ENCODE measurements at places on chromosomes 6 and 20.

- DNase-seq: no peak
These were observed 123.0 kb downstream of the HMGCLL1 start for GRCh38 chr6:55456016-55456415.

DNA sequence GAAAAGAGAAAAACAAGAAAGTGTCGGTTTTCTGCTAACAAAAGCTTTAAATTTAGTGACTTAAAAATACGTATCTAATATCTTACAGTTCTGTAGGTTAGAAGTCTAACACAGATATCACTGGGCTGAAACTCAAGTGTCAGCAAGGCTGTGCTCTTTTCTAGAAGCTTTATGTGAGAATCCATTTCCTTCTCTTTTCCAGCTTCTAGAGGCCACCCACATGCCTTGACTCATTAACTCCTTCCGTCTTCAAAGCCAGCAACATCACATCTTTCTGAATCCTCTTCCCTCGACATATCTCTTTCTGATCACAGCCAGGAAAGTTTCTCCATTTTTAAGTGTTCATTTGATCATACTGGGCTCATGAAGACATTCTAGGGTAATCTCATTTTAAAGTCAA is 262.0 kb downstream of the MAFB start:
- DNase-seq: no peak

GRCh38 chr6:106003268-106003987 is 82.7 kb upstream of the PRDM1 start:
- no peak for DNase-seq

- DNase-seq: no peak
These were observed 118.1 kb upstream of the AFDN start for GRCh38 chr6:167708501-167709094.

GRCh38 chr6:66128656-66129055 is 421.6 kb upstream of the EYS start:
- DNase-seq: no peak

DNA sequence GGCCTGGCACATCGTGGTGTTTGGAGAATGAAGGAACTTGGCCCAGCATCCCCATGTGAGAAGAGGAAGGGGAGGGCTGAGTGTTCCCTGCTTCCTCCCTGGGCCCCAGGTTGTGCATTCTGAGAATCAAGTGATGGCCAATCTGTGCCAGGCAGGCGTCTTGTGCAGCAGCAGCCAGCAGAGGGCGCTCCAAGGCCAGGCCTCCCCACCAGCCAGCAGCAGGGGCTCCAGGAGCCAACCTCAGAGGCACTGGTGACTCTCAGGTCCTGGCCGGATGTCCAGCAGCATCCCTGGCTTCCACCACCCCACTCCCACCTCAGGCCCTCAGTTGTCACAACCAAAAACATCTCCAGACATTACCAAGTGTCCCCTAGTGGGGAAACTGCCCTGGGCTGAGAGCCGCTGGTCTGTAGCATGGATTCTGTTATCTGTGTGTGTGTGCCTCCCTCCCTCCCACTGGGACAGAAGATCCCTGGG is 192.0 kb downstream of the PREX1 start:
- peak; percentile 20 for DNase-seq

- DNase-seq: no peak
These were observed 106.4 kb upstream of the CEP162 start for GRCh38 chr6:84333842-84334241.

DNA sequence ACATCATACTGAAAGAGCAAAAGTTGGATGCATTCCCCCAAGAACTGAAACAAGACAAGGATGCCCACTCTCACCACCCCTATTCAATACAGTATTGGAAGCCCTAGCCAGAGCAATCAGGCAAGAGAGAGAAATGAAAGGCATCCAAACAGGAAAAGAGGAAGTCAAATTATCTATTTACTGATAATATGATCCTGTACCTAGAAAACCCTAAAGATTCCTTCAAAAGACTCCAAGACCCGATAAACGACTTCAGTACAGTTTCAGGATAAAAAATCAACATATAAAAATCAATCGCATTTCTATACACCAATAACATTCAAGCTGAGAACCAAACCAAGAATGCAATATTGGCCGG is 14.5 kb downstream of the CDK19 start:
- DNase-seq: no peak

DNA sequence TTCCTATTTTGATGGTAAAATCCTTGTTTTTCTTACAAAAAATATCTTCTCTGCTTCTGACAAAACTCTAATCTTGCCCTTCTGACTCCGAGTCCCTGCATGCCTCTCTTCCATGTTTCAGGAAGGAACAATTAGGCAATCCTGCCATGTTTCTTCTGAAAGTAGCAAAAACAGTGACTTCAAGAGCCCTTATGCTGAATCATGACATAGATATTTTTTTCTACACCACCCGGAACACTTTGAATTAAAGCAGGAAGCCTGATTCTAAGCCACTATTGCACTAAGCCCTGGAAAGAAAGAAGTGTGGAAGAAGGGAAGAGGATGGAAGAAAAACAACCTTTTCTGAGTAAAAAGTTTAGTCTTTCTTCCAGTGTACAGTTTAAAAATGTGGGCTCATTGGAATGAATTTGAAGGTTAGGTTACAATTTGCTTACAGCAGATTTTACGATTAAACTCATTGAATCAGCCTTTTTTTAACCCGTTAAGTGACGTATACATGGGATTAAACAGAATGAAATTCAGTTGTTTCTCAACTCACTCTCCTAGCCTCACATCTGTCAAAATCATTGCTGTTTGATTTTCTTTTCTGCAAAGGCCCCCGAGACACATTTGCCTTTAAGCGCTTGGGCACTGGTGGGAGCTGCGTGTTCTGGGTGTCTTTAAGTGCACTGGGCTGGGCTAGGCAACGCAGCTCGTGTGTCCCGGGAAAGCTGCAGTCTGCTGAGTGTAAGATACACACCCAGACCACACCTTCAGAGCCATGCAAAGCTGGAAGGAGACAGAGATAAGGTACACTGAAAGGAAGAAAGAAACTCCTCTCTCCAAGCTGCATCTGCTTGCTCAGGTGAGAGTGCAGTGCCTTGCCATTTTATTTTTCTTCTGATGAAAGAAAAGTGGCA is 159.4 kb upstream of the CITED2 start:
- DNase-seq: peak; percentile 70

DNA sequence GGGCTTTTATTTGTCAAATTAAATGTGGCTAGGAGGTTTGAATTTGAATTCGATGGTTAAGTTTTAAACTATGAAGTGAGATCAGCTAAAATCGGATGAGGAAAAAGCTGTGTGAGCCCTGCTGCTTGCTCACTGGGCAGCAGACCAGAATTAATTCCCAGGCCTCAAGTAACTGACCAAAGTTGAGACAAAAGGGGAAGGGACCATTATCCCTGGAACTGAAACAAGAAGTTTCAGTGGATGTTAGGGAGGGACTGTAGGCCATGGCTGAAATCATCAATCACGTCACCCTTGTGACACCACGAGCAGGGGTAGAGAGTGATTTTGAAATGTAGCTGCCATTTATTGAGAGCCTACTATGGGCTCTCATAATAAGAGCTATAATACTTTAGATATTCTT is 7.0 kb upstream of the PRSS35 start:
- DNase-seq: no peak

GRCh38 chr6:107550241-107550840 is 60.4 kb downstream of the SOBP start:
- DNase-seq: no peak

- DNase-seq: no peak
These were observed 76.9 kb downstream of the TXNDC5 start for GRCh38 chr6:7833751-7834070.

- DNase-seq: peak; percentile 28
These were observed 17.0 kb upstream of the ZNF318 start for GRCh38 chr6:43386492-43386891.

- peak; percentile 66 for DNase-seq
These were observed 183.6 kb downstream of the JARID2 start for GRCh38 chr6:15429141-15430110.

- DNase-seq: no peak
These were observed 111.8 kb upstream of the FRMD1 start for GRCh38 chr6:168190646-168191443.

DNA sequence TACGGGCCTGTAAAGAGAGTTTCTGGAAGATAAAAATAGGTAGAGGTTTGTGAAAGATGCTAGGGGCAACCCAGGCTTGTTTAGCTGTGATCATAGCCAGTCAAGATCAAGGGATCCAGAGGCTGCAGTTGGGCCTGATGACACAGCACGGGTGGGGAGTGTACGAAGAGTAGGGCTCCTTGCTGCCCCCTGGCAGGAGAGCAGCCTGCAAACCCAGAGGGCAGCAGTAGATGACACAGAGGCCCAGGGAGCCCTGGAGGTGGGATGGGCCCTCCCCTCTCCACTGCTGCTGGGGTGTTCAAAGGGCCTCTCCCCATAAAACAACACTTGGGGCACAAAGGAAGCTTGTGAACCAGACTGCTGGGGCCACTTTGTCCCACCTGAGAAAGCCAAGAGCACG is 47.2 kb downstream of the VEGFA start:
- peak; percentile 40 for DNase-seq

DNA sequence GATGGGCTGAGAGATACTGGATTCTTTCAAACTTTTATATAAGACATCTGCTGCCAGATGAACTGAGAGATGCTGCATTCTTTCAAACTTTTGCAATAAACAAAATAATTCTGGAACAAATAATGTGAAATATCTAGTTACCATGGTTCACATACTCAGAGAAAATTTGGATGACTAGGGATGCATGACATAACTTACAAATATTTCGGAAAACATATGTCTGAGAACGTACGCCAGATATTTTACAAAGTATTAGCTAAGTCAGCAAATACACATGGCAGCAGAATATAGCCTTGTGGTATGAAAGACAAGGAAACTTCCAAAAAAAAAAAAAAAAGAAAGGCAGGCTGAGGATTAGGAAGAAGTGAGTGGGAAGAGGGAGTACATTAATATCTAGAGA is 113.3 kb upstream of the TRAF3IP2 start:
- no peak for DNase-seq

DNA sequence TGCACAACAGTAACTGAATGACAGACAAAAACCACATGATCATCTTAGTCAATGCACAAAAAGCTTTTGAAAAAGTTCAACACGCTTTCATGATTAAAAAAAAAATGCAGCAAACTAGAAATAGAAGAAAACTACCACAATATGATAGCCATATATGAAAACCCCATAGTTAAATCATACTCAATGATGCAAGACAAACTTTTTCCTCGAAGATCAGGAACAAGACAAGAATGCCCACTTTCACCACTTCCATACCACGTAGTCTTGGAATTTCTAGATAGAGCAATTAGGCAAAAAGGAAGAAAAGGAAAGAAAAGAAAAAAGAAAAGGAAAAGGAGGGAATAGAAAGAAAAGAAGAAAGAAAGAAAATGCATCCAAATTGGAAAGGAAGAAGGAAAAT is 44.6 kb upstream of the SLC23A2 start:
- no peak for DNase-seq

DNA sequence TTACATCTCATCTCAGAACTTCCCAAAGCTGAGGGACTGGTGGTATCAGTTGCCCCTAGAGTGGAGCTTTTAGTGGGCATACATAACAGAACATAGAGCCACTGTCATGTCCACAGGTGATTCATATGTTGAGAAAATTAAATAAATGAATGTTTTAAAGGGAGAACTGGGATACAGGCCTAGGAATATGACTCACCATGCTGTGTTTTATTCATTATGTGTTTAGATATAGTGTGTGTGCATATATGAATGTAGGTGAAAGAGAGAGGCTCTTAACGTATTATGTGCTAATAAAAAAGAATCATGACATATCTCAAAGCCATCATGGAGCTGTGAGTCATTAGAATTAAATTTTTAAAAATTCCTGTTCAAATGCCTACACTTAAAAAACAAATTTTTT is 332.2 kb upstream of the RSPO3 start:
- peak; percentile 8 for DNase-seq

- DNase-seq: no peak
These were observed 61.6 kb downstream of the IRF4 start for GRCh38 chr6:453152-453551.

GRCh38 chr6:154343473-154344308 is 12.9 kb downstream of the IPCEF1 start:
- peak; percentile 86 for DNase-seq

DNA sequence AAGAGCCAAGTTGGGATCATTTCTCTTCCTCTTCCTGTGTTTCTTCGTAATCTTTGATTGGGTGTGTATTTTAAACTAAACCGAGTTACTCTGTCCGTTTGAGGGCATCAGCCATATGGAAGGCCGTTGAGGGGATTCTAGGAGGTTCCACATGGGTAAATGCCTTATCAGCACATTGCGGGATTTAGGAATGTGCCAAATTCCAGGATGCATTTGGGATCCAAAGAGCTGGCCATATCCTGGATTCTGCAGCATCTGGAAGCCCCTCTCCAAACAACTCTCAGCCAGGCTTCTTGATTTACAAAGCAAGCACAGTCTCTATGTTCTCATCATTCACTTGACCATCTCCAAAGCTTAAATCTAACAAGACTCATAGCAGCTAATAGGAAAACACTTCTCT is 67.6 kb upstream of the RIN2 start:
- DNase-seq: no peak

GRCh38 chr6:18491308-18492045 is 104.3 kb downstream of the RNF144B start:
- DNase-seq: peak; percentile 77

GRCh38 chr20:34549291-34549928 is 9.1 kb upstream of the MAP1LC3A start:
- peak; percentile 80 for DNase-seq

- DNase-seq: no peak
These were observed 37.9 kb downstream of the SLC24A3 start for GRCh38 chr20:19250346-19250745.

GRCh38 chr20:57609842-57610167 is 10.4 kb downstream of the ZBP1 start:
- no peak for DNase-seq

DNA sequence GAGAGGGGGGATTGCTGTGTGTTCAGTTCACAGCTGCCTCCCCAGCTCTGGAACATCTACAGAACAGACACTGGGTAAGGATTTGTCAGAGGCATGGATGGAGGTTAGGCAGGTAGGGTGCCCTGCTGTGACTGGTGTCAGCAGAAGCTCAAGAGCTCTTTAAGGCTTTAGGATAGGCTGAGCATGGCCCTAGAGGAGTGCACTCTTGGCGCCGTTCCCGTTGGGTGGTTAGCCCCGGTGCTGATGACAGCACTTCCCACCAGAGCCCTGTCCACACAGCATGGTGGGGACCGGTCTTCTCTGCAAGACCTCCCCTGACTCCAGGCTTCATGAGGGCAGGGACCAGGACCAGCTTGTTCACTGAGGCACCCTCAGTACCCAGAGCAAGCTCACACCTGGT is 262.0 kb downstream of the BMP7 start:
- no peak for DNase-seq

GRCh38 chr20:38373231-38373867 is 27.1 kb downstream of the LBP start:
- DNase-seq: no peak

DNA sequence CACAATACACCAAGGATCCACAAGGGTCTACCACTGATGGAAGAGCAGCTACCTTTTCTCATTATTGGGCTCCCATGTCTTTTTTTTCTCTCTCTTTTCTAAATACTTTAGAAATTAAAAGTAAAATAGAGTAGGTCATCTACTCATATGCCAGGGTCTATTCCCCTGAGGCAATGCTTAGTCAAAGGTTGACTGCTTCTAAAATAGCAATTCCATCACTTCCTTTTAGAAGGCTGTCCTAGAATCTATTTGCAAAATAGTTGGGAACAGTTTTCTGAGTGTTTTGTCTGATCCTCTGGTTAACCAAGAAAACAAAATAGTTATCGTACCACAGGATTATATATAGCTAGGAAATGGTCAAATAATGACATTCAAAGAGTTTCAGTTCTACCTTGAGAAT is 174.1 kb downstream of the COL21A1 start:
- no peak for DNase-seq

GRCh38 chr6:53151676-53152075 is 3.0 kb upstream of the GCM1 start:
- DNase-seq: peak; percentile 37

- peak; percentile 23 for DNase-seq
These were observed 190.8 kb upstream of the LAMP5 start for GRCh38 chr20:9323622-9324021.

All from epithelial cell of esophagus (primary cell).